EH (cell line): ENCODE measurements at places on chromosomes 12 and 14.

- no peak for DNase-seq
Observed at GRCh38 chr12:54024581-54025305, 3.5 kb upstream of the HOXC6 start.

DNA sequence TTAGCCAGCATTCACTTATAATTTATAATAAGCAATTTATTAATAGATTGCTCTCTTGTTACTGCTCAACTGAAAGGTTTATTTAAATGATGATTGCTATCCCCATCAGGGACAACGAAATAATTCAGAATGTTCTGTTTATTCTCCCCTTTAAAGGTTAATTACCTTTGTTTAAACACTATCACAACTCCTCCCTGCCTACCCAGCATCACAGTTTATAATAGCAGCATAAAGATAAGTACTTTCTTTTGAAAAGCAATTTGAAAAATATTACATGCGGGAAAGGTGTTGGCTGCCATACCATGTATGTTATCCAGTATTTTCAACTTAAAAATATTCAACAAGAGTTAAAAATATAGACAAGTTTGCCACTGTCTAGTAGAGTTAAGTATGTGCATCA is 30.6 kb downstream of the SCAF11 start:
- DNase-seq: no peak

GRCh38 chr12:89901906-89902642 is 193.4 kb upstream of the ATP2B1 start:
- no peak for DNase-seq

DNA sequence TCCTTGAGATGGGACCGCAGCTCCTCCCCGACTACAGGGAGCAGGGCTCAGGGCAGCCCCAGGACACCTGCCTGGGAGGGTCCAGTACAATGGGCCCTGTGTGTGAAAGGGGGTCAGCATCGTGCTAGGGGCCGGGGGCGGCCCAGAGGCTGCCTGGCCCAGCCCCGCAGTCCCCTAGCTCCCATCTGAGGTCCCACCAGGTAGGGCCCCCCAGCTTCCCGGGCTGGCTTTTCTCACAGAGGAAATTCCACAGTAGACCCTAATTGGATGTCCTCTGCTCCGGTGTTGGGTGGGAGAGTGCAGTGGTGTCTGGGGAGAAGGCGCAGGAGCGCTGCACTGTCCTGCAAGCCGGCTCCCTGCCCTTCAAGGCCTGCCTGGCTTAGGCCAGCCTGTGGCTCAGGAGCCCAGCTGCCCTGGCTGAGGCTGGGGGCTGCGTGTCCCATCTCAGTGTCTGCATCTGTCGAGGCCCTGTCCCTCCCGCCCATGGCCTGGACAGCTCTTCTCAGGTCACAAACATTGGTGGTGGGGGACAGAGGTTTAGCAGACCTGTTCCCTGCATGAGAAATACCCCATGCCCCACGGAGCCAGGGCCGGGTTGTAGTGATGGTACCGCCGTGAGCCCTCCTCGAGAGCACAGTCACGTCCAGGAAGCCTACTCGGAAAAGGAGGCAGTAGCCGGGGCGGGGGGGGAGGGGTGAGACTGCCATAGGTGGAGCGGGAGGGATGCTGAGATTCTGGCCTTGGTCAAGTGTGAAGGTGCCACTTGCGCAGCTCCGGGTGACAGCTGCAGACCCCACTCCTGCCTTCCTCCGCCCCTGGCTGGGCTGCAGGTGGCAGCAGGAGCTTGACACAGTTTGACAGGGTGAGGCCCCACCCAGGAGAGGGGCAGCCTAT is 11.6 kb downstream of the HIP1R start:
- no peak for DNase-seq

- DNase-seq: no peak
Observed at GRCh38 chr14:33918256-33918655, 32.6 kb downstream of the EGLN3 start.

GRCh38 chr12:131827961-131828534 is at the start of gene MMP17:
MMP17 (plus strand) TSS chr12:131828393; CDS start chr12:131828495, 102 bp downstream.
- DNase-seq: peak; percentile 80

- no peak for DNase-seq
Observed at GRCh38 chr14:27927519-27927918, 839.1 kb upstream of the FOXG1 start.

DNA sequence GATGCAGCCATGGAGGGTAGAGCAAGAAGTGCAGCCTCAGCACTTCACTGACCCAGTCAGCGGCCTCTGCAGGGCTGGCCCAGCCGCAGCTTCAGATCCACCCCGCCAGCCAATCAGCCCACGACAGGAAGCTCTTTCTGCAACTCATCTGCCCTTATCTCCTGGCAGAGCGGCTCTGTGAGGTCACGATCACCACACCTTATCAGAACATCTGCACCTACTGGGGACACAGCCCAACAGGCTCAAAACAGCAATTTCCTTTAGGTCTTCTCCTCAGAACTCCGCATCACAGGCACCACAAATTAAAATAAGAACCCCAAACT is 287.3 kb downstream of the BCL11B start:
- DNase-seq: no peak

DNA sequence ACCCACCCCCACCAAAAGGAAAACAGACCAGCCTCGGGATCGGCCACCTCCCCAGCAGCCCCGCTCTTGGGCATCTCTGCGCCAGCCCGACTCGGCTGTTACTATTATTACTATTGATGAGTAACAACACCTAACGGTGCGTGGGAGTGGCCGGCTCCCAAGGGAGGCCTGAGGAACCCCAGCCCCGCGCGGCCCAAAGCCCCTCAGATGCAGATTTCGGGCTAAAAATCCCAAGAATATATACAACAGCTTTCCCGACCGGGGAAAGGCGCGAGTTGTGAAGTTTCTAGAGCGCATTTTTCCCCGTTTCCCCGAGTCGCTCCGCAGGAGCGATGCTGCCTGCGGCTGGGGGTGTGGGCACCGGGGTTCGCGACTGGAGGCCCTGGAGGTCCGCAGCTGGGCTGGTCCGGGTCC is 565 bp downstream of the NT5DC3 start:
- peak; percentile 33 for DNase-seq

DNA sequence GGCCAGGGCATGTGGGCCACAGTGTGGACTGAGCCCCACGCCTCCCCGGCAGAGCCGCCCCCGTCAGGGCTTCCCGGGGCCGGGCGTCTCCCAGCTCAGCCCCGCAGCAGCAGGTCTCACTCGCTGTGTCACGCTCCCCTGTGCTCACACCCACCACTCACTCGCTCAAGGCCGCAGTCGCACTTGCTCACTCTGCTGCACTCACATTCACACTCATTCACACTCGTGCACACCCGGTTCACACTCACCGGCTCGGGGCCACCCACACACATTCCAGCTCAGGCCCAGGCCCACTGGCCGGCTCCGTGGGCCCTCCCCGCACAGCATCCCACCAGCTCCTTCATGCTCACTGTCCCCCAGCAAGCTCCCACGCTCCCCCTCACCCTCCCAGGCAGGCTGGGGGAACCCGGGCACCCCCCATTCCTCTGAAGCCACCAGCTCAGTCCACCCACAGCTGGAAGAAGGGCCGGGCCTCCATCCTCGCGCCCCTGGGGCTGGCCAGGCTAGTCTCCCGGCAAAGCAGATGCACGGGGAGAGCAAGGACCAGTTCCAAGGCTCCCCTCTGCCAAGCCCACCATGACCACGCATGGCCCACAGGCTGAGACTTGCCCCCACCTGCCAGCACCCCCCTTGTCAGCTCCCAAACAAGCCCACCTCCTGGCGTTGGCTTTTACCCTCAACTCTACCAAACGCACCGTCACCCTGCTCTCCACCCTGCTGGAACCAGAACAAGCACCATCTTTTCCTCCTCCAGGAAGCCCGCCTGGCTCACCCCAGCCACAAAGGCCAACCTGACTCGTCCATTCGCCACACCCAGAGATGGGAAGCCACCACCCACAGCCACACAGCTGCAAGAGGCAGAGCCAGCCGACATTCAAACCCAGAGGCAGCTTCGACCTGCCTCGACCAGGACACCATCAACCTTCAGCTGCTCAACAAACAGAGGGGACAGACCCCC is 28.0 kb downstream of the NCOR2 start:
- no peak for DNase-seq

GRCh38 chr14:68881396-68881795 is 88.5 kb upstream of the ZFP36L1 start:
- DNase-seq: no peak

DNA sequence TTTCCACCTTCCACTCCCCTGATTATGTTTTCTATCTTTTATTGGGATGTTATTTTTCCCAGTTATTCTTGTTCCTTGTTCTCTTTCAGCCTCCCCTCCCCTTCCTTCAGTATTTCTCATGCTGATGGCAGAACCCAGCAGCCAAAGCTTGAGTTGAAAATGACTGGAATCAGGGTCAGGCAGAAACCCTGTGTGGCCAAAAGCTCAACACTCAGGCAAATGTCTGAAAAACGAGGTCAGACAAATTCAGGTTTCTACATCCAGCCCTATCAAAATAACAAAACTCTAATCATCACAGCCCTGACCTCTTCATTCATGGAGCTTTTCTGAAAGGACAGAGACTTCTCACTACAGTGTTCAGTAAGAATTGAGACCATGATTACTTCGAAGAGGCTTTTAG is 134.6 kb downstream of the PTPRR start:
- no peak for DNase-seq

GRCh38 chr12:66379616-66380015 is 77.3 kb downstream of the HELB start:
- no peak for DNase-seq
